ENCODE measurements at places on chromosomes 5 and 9.

DNA sequence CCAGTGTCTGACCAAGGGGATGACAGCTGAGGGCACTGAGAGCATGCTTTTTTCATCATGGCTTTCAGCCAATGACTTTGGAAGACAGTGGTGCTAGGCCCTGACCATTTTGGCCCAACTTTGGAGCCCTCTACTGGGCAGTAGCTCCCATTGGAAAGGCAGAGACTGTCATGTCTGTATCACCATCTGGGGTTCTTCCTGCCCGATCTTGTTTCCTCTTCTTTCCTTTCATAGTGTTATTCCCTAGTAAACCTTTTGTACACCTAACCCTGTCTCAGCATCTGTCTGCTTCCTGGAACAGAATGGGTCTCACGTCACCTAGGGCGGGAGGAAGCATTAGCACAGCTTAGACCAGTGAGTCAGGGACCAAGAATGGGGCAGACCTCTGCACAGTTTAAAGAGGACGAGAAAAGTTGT is 97.4 kb upstream of the MAST4 start:
- DNase-seq: peak; percentile 15

DNA sequence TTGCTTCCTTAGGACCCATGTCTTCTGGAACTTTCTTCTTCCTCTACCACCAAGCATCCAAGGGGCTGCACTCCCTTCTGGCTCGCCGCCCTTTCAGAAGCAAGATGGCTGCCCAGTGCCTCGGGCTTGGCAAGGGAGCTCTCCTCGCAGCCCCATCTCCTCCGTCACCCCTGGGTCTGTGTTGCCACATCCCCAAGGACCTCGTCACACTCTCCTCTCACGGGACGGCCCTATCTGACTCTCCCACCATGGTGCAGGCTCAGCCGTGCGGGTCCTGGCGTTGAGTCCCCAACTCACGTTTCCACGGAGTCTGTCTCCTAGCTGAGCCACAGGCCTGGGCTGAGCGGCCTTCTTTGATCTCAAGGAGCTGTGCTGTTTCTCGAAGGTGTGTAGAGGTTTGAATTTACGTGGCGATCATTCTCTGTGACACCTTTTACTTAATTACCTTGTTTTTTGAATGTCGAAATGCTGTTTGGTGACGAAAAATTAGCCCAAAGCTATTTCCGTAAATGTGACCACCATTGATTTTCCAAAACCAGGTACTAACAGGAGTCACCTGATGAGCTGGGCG is 15.0 kb upstream of the SCGB3A1 start:
- DNase-seq: no peak

DNA sequence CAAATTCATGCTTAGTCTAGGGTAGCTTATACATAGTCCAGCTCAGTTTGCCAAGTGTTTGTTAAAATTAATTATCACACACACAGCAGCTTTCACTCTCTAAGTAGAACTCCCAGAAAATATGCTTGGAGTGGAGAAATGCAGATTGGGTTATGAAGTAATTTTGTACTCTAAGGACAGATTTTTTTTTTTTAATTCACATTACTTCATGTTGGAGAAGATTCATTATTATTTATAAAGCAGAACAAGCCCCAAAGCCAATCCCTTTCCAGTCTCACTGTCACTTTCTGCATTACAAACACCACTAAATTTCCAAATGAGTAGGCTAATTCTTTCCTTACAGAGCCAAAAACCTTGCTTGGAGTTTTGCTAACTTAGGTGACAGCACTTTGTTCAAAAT is 11.7 kb upstream of the C9orf72 start:
- DNase-seq: no peak

DNA sequence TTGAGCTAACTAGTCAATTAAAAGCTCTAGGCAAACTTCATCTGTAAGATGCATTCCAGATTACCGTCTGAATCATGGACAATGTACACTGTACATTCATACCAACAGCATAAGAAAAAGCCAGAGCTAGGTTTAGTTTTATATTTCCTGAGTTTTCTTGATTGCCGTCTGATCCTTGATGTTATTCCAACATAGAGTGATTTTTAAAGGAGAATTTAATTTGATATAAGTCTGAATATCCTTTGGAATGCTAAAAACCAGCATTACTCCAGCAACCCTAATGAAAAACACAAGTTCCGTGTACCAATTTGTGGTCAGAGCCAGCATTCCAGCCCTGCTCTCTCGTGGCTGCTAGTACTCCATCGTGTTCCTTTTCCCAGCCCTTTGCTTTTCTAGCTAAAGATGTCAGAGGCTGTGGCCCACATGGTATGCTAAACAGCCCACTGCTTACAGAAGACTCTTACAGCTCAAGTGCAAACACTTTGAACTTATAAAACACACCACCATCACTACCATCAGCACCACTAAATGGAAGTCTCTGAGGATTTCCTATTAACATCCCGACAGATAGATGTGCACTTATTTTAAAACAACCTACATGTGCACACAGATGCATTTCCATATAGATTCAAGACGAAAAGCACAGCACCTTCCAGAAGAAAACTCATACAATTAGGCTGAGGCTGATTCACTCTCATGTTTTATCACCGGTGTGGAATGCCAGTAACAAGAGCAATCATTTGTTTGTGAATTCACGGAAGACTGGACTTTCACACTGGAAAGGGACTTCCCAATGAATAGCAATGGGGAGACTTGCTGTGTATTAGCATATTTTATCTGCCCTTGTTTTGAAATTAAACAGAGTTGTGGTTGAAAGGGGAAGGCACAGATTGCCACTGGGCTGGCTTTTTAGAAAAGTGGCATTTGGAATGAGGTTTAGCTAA is 246.9 kb upstream of the GAS1 start:
- no peak for DNase-seq

GRCh38 chr5:107485184-107485583 is 185.6 kb downstream of the EFNA5 start:
- DNase-seq: no peak

DNA sequence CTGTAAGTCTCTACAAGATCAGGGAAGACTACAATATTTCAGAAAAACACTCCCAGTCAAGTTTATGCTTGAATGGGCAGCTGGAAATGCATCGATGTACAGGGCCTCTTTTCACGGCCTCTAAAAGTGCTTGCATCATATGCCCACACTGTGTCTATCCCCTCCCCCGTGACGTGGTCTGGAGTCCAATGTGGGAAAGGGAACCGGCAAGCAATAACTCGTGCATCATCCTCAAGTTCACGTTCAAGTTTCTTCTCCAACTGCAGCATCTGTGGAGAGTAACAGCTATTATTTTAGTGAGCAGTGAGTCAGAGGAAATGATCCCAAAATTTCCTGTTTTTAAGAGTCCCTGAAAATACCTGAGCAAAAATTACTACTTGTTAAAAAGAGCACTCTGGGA is 22.3 kb downstream of the ATPSCKMT start:
- no peak for DNase-seq

GRCh38 chr5:40738502-40738901 is 17.3 kb downstream of the TTC33 start:
- no peak for DNase-seq

Measured in K562 (cell line).